ENCODE measurements at places on chromosomes 7 and 10.

DNA sequence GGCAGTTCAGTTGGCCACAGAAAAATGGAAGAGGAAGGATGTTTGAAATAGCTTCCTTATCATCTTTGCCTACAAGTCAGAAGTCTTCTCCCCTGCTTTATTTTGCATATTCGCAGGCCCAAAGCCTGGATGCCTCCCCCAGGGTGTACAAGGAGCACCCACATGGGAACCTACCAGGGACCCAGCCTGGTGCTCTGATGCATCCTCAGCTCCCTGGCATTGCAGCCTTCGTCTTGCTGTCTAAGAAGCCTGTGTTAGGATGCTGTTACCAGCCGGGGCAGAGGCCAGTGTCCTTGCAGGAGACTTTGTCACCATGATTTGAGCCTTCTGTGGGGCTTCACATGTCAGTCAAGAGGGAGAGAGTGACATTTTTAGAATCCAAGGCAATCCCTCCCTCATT, 27.0 kb upstream of the GPR26 start:
- no peak for DNase-seq

GRCh38 chr7:149880638-149881311, 7.0 kb downstream of the ATP6V0E2 start:
- peak; percentile 24 for DNase-seq

DNA sequence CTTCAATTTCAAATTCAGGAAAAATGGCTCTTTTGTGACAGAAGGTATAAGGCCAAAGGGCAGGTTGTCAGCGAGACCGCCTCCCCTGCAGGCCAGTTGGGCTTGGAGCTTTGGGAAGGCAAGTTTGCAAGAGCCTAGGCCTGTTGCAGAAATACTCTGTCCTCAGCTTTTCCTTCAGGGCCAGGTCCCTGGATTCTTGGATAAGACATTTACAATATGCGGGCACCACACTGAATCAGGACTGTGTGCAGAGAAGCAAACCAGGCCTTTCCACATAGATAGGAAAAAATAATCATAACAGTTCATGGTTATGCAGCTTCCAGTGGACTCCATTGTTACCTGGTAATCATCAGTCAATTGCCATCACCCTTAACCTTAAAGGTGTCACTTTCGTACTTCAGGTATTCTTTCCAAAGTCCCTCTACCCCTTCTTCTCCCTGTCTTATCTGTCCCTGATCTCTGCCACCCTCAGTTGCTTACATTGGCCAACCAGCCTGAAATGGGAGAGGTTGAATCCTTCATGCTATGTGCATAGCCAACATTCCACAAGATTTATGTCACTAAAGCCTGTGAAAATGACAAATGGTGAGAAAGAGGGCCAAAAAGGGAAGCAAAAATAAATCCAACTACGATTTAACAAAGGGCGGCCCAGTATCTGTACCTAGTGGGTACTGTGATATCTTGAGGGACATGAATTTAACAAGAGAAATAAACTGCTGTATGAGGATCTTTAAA, 304.5 kb upstream of the NFE2L3 start:
- no peak for DNase-seq

GRCh38 chr10:20254497-20254896, 438.3 kb downstream of the PLXDC2 start:
- no peak for DNase-seq

GRCh38 chr10:49678827-49679479, 498 bp upstream of the C10orf53 start:
- no peak for DNase-seq

DNA sequence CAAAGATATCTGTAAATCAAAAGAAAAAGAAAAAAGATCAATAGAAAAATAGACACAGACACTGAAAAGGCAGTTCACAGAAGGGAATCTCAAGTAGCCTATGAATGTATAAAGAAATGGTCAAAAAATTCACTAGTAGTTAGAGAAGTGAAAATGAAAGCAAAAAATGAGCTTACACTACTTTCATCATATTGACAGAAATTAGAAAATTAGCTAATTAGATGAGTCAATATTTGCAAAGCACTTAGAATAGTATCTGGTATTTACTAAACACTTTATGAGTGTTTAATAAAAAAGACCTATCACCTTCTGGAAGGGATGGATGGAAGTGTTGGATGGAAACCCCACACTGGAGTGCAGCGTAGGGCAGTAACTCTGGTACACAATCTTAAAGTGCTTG, 1.7 kb upstream of the CFAP58 start:
- no peak for DNase-seq

- no peak for DNase-seq
Observed at GRCh38 chr10:63217120-63217605, 84.0 kb downstream of the NRBF2 start.

GRCh38 chr7:22822486-22823141, at the start of gene TOMM7:
TSS of gene TOMM7 (minus strand) at chr7:22822849. CDS start at chr7:22822779, 70 bp downstream.
- peak; percentile 99 for DNase-seq

DNA sequence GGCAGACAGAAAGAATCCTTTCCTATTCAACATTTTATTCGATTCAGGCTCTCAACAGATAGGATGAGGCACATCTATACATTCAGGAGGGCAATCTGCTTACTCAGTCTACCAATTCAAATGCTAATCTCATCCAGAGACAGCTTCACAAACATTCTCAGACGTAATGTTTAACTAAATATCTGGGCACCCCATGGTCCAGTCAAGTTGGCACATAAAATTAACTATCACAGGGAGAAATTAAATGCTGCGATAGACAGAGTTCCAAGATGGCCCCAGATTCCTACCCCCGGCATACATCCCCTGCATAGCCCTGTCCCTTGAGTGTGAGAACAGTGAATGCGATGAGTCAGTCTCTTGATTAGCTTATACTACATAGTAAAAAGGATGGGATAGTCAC, 184.3 kb downstream of the FGFR2 start:
- no peak for DNase-seq

GRCh38 chr10:78531088-78531487, 497.4 kb downstream of the RPS24 start:
- DNase-seq = no peak

GRCh38 chr10:113732160-113732881, 19.2 kb upstream of the PLEKHS1 start:
- DNase-seq = no peak

- no peak for DNase-seq
Observed at GRCh38 chr10:125091891-125092290, 68.5 kb downstream of the CTBP2 start.

DNA sequence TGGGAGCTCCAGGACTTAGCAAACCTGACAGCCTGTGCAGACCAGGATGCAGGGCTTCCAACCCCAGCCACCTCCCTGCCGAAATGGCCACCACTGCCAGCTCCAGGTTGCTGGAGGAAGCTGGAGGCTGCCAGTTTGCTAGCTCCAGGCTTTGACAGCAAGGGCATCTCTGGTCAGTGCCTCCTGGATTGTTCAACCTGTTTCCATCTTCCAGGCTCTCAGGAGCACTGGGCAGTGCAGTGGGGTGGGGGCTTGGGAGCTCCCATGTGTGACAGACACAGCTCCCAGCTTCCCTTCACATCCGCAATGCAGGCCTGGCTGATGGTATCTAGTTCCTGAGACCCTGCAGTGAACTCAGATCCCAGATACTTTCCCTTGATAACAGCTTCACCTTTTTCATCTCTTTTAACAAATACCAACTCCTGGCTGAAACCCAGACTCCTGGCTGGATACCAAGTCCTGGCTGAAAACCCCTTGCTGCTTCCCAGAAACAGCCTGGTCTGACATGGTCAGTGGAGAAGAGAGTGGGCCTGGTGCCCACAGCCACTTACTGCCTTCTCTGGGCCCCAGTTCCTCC, 20.8 kb upstream of the RET start:
- DNase-seq = no peak

- DNase-seq = no peak
Observed at GRCh38 chr7:142602756-142603155, 146.5 kb upstream of the PRSS1 start.

- DNase-seq = no peak
Observed at GRCh38 chr10:124721330-124722045, 22.7 kb downstream of the FAM53B start.

- DNase-seq = no peak
Observed at GRCh38 chr7:26865094-26865388, 651 bp upstream of the SKAP2 start.

- no peak for DNase-seq
Observed at GRCh38 chr7:129436335-129436923, 2.2 kb downstream of the STRIP2 start.

GRCh38 chr7:43495572-43495971, 87.3 kb upstream of the STK17A start:
- DNase-seq = no peak

Measured in ELF-1 (cell line).